ENCODE measurements at places on chromosomes 4 and X. TPM values are rescaled to one million over a fixed set of nuclear protein-coding genes. Genes with fewer than 3 reads are reported as not detected.
A peak's percentile ranks its signal among the peaks of the same experiment; 100 is the strongest.

The LRAT gene
- 0.33 TPM for total RNA-seq

The HPGD gene
- 5.5 TPM for total RNA-seq

The PLAC8 gene
- total RNA-seq: 1.1 TPM

DNA sequence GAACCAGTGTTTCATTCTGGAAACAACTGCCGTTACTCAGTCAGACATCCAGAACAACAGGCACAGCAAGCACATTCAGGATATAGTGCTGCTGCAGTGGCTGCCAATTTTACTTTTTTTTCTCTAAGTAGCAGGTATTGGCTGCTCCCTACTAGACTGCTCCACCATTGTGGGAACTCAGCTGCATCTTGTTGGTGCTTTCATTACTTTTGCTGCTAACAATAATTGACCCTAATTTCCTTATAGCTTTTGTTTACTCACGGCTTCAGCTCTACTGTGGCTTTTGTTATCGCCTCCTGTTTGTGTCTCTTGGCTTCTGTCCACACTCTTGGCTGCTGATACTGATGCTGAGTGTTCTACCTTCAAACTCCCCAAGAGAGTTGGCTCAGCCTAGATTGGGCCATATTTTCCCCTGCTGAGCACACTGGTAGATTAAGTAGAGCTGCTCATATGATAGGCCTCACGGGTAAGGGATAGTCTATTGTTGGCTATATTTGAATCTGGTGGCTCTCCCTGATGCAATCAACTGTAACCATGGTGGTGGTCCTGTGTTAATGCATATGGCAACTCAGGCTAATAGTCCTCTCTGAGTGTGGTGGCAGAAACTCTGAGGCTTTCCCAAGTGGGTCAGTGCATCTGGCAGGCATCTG is 44.5 kb upstream of the IL2 start:
- H3K27ac ChIP-seq: no peak overlapping the region
- H3K4me3 ChIP-seq: no peak overlapping the region
- DNase-seq: peak; percentile 43
- H3K27me3 ChIP-seq: no peaks in the 10 kb centered on the region

DNA sequence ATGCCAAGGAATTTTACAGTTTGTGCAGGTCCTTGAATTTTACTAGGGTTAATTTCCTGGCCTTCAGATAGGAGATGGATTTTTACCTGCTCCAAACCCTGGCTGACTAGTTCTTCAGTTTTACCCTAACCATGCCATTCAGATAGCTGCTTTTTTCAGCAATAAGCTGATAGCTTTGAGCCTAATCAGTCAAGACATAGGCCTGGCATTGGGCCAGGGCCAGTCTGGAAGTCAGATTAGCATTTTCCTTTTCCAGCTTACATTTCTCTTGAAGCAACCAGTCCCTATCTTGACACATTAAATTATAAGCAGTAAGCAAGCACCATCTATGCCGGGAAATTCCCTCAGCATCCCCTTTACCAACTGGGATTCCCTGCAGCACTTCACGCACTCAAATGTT is 177.1 kb downstream of the ADGRA3 start:
- H3K4me3 ChIP-seq: no peak overlapping the region
- H3K36me3 ChIP-seq: no peaks in the 10 kb centered on the region
- no peak for DNase-seq
- H3K27ac ChIP-seq: no peak overlapping the region

Measured in spinal cord (tissue), 10 donors.